Hematopoietic multipotent progenitor cell treated with erythropoietin and hydrocortisone succinate and interleukin-3 and kit ligand, for 17 days (in vitro differentiated cells): ENCODE measurements at places on chromosomes 5 and 9.

DNA sequence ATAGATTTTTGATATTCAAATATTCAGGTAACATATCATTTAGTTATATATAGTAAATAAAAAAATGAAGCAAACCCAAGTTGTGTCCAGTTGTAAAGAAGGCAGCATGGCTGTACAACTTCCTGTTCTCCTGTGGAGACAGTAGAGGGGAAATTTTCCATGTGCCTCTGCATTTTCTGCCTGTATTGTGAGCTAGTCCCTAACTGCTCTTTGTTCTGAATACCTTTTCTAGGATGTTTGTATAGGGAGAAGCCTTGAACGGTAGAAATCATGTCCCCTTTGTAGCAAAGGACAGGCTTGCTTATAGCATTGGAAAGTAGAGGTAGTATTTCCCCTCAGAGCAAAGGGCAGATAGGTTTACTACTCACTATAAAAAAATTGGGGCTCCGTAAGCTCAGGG, 13.3 kb upstream of the RPS23 start:
- DNase-seq: no peak

- no peak for DNase-seq
Measured at GRCh38 chr5:58937031-58937681, 354.3 kb downstream of the RAB3C start.

GRCh38 chr9:33458444-33458843, 11.1 kb upstream of the AQP3 start:
- no peak for DNase-seq

DNA sequence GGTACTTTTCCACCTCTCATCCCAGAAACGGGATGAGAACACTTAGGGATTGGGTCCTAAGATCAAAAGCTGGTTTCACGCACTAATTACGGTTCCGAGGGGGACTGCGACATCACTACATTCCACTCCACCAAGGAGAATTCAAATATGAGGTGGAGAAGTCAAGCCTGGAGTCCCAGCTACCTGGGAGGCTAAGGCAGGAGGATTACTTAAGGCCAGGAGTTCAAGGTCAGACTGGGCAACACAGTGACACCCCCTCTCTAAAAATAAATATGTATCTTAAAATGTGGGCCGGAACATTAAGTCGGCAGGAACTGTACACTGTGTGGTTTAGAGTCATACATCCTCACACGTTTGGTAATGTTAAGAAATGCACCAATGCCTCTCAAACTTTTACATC, 1.6 kb downstream of the GOLGA2 start:
- DNase-seq: no peak

DNA sequence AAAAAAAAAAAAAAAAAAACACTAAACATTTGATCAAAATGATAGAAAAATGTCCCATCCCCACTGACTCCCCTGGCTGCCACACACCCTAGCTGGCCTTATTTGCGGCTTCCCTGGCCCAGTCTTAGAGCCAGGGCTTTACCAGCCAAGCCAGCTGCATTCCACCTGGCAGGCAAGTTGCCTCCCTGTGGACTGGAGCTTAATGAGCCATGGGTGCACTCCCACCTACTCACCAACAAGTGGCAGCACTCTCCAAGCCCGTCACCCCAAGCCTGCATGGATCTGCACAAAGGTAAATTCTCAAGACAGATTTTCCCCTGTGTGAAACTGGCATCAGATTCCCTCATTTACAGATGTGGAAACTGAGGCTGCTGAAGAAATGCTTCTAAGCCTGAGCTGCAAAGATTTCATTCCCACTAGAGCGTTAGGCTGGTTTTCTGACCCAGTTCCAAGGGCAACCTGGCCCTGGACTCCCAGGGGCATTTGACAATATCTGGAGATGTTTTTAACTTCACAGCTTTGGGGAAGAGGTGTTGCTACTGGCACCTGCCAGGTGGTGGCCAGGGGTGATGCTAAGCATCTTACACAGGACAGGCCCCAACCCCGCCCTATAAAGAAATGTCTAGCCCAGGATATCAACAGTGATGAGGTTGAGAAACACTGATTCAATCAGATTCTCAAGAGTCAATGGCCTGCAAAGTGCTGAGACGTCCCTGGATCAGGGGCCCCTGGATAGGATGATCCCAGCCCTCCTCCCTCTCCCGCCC, 21.9 kb upstream of the VDAC1 start:
- no peak for DNase-seq

DNA sequence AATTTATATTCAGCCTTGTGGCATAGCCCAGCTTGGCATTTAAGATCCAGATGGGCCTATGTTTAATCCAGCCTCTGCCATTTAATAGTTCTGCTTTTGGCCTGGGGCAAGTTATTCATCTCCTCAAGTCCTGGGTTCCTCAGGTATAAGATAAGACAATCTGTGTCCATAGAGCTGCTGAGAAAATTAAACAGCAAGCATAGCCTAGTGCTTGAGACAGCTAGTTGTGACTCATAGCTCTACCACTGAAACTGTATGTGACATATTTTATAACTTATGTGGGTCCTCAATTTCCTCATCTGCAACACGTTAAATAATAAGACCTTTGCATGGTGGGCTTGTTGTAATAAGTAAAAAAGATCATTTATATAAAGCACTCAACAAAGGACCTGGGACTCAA, 53.3 kb upstream of the ATP10B start:
- no peak for DNase-seq

- DNase-seq: peak; percentile 61
Measured at GRCh38 chr5:138180183-138180782, 1.4 kb downstream of the KIF20A start.

DNA sequence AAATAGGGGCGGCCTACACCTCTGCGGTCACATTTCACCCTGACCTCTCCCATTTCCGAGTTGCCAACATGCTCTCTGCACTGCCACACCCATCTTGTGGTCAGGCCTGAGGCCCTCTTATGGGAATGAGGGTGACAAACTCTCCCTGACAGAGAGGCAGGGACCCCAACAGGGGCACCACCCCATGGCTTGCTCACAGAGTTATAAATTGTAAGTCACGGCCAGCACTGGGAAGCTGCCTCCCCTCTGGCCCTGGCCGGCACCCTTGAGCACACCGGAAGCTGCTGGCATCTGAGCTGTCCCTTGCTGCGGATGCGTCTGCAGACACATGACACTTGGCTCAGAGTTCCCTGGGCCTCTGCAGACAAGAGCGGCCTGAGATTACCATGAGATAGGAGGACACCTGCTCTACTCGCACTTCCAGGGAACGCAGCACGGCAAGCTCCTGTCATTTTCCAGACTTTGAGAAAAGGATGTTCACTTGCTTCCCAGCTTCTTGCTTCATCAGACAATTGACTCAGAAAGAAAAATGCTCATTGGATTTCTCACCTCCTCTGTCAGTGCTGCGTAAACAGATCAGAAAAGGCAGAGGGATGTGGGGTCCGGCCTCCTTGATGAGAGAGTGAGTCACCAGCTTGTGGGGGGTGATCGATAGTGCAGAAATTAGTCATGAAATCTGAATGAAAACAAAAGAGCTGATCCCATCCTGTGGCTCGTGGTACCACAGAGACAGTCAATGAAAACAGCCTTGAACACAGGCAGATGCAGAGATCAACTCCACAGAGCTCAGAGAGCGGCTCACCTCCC, 269.8 kb downstream of the SYK start:
- DNase-seq: no peak

DNA sequence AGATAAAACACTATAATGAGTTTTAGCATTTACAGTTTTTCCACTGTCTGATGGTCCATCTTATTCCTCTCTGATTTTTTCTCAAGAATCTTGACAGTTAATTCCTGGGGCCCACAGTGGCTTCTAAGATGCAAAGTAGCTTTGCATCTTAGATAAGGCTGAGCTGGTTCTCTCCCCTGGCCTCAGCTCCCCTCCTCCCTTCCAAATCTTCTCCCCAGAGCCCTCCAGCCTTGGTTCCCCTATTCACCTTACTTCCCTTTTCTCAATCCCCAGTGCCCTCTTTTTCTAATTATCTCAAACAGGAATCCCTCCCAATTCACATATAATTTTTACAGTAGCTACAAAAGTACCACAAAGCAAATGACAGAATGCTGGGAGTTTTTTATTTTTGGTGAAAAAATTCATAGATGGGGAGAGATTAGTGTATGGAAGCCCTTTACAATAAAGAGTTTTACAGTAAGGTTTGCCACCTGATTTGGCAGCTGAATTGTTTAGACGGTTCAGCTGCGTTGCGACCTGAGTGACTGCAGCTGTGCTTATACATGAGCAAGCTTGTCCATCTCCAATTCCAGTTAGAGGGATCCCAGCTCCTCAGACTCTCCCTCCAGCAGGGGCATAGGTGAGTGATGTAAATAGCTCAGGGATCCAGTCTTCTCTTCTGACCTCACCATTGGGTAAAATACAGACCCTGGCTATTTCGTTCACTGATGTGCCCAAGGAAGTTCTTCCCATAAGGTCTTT, 51.4 kb upstream of the CKMT2 start:
- DNase-seq: no peak

DNA sequence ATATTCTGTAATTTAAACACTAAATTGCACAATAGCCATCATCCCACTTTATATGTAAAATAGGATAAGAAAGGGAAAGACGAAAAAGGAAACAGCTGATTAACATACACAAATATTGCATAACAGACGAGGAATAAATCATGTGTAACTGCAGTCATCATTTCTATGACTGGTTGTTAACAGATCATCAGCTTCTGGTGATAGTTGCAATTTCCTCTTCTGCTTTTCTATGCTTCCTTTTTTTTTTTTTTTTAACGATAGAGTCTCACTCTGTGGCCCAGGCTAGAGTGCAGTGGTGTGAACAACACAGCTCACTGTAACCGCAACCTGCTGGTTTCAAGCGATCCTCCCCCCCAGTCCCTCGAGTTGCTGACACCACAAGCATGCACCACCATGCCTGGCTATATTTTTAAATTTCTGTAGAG, 22.5 kb upstream of the JAKMIP2 start:
- DNase-seq: no peak

DNA sequence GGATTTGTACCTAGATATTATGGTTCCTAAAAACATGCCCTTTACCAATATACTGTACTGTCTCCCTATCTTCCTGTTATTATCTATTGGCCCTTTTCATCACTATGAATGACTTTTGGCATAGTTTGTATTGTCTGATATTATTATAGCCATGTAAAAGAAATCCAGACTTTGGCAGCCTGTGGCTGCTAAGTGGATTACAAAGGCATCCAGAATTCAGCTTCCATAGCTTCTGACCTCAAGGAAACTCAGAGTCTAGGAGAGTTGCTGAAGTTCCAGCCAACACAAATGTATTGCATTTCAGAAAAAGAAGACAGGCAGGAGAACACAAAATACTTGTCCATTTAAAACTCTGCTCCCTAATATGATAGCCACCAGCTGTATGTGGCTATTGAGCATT, 319.2 kb upstream of the MPDZ start:
- DNase-seq: no peak

GRCh38 chr5:118042076-118042475, 946.3 kb downstream of the DTWD2 start:
- DNase-seq: no peak

DNA sequence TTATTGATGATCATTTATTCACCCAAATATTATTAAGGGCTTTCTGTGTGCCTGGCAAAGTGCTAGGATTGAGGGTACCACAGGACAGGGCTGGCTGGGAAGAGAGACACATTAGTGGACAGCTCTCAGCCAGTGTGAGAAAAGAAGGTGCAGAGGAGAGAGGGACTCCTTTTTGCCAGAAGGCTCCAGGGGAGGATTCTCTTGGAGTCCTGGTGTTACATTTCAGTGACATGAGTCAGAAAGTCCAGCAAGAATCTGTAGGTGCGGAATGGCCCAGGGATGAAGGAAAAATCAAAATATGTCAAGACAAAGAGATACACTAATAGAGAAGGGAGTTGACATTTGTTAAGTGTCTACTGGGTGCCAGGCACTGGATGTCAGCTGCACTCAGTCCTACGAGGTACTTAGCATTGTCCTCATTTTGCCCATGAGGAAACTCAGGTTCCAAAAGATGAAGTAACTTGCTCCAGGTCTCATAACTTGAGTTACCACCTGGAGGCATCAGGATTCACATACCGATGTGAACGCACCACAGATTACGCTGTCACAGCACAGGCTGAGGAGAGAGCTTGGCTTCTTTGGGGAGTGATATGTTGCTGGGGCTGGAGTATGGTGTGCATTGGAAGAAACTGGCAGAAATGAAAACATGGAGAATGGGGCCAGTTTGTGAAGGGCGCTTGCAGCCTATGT, 60.5 kb downstream of the RASGRF2 start:
- no peak for DNase-seq

DNA sequence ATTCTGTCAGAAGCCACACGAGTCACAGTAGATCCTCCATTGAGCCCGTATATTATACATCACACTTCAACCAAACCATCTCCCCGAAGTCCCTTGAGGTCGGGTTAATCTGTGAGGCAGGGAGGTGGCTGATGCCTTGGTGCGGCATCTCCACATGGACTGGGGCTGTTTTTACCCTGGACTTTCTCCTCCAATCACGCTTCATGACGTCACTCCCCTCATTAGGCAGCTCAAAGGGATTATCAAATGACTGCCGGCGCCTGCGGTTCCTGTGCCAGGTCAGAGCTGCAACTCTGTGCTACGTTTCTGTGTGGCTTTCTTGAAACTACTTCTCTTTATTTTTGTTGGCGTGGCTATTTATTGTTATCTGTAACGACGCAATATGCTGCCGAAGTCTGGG, 53.7 kb downstream of the TMOD1 start:
- no peak for DNase-seq

DNA sequence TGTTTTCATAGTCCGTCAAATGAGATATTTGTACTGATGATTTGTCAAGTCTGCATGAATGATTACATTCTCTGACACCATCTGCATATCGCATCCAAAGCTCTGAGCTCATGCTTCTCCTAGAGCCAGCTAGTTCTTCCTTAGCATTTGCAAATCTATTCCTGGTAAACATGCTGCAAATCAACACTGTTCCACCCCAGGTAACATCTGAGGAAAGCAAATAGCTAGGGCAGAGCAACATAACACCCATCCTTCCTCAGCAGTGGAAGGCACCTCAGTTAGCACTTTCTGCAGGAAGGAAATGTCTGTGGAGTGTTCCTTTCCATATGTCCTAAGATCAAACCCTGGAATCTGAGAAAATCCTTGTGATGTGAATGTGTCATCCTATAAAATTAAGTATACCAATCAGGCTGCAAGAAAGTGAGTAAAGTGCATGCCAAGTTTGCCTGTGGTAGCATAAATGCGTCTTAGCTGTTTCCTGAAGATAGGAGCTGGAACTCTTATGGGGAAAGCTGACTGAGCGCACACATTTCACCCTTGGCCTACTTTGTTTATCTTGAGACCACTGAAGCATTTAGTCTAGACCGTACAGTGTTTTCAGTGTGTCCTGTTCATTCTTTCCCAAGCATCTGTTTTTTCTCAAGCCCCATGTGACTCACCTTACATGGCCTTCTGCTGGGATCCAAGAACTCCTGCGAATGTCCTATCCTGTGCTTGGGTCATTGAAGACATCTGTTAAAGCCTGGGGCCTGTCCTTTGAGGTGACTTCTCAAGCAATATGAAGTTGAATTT, 50.9 kb upstream of the STARD4 start:
- DNase-seq: no peak

DNA sequence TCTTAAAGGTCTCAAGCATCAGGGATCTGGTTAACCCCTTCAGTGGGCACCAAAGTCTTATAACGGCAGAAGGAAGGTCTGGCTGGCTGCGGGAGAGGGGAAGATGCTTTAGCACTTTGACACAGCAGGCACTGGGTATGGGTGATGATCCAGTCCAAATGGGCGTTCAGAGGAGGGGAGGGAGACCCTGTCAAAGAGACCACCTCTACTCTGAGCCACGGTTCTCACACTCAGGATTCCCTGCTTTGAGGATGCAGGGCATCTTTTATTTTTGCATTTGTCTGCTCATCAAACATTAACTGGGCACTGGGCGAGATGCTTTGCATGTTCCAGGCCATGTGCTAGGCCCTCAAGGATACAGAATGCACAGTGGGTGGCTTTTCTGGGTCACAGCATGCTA, 204.0 kb downstream of the DAB2IP start:
- no peak for DNase-seq

GRCh38 chr9:1580215-1580614, 434.9 kb upstream of the SMARCA2 start:
- no peak for DNase-seq
